ENCODE measurements at places on chromosomes 11 and 22.

- no peak for DNase-seq
Measured at GRCh38 chr11:33040033-33040861, 875 bp downstream of the TCP11L1 start.

DNA sequence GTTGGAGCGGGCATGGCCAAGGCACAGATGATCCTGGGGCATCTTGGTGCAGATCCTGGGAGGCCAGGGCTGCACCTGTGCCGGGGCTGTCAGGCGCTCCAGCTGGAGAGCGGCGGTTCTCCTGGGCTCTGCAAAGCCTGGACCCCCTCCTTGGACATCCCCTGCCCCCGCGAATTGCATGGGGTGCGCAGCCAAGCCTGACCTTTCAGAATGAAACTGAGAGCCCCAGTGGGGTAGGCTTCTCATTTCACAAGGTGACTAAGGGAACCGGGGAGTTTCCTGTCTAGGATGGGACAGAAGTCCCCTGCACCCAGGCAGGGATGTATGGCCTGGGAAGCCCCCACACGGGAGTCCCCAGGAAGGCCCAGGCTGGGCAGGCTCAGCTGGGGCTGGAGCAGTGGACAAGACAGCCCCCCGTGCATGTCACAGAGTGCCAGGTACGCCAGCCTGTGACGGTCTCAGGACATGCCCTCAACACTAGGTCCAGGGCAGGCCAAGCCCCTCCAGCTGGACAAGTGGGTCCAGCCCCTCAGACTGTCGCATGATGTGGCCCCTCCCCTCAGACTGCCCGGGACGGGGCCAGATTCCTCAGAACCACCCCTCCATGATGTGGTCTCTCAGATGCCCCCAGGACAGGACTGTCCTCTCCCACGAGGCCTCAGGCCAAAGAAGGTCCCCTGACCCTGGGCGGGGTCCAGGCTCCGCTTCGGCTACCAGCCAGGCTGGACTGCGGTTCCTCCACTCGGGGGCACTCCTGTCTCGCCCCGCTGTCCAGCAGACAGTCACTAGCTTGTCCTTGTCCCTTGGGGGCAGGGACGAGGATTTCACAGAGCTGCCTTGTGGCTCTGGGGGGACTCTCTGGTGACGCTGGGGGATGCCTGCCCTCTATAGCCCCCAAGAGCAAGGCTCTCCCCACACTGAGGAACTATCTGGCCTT is 2.3 kb downstream of the LSP1 start:
- DNase-seq: no peak

DNA sequence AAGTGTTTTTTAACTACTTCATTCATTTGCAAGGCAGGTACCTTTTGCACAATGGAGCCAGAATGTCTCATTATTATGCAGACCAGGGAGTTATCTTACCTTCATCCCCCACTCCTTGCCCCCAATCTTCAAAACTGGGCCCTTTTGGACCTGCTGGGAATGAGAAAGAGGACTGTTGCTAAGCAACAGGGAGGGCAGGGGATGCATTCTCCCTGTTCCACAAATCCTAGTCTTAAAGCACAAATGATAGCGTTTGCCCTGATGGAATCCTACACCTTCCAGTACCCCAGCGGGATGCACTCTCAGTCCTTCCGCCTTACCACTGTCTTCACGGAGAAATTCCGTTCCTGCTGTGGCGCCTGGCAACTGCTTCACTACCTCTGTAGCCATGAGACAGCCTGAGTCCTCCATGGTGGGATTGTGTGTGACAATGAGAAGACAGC is 4.1 kb upstream of the KCNJ1 start:
- no peak for DNase-seq

DNA sequence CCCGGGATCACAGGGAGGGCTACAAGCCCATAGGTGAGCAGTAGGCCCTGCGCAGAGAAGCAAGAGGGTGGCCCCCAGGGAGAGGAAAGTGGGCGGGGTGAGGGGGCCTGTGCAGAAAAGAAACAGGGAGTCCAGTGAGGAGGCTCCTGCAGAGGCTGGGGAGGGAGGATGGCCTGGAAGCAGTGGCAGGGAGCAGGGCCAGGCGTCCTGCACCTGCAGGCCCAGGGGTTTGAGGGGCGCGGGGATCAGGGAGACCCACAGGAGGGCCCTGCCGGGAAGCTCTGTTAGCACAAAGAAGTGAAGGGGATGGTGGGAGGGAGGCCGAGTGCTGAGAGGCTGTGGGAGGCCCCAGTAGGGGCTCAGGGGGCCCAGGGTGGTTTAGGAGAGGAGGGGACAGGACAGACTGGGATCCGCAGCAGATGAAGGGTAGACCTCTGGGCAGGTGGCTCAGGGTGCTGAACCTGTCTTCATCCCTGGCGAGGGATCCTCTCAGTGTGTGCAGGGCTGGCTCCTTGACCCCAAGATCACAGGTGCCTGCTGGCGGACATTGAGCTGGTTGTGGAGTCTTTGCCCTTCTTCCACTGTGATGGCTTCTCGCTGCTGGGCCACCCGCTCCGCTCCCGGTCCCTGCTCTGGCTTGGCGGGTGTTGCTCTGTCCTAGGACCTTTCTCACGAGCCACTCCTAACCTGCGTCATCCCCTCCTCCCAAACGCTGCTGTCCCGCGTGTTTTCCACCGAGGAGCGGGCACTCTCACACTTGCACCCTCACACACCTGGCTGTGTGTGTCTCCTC is 31.8 kb upstream of the CELSR1 start:
- DNase-seq: no peak

- no peak for DNase-seq
Measured at GRCh38 chr11:105548359-105548758, 61.5 kb upstream of the GRIA4 start.

GRCh38 chr11:105371311-105371710 is 231.7 kb upstream of the CARD18 start:
- DNase-seq: no peak

DNA sequence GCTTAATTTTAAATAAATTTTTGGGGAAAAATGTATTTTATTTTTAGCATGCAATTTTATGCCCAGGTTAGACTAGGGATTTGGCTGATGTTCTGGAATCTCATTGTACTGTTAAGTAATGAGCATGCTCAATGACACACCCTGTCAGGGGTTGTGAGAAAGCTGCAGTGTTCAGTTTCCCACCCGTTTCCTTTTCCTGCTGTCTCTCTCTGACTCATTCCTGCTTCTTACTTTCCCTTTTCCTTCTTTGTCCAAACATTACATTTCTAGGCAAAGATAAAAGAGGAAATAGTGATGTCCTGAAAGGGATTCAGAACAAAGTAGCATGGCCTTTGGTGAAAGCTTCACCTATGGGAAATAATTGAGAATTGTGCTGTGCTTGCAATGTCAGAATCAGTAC is 22.7 kb downstream of the OOSP3 start:
- DNase-seq: no peak

DNA sequence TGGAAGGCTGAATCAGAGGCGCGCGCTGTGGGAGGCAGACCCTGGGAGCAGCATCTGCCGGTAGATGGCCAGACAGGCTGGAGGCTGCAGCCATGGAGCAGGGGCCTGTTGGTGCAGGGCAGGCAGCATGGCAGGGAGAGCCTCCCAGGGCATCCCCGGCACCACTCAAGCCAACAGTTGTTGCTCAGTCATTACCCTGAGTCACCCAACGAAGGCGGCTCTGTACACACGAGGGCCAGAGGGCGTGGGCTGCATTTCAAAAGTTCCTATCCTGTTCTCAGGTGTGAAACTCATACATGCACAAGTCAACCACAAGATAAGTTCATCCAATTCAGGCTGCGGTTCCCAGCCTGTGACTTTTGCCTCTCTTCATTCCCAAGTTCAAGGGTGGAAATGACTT is 2.6 kb downstream of the ANO1 start:
- no peak for DNase-seq

DNA sequence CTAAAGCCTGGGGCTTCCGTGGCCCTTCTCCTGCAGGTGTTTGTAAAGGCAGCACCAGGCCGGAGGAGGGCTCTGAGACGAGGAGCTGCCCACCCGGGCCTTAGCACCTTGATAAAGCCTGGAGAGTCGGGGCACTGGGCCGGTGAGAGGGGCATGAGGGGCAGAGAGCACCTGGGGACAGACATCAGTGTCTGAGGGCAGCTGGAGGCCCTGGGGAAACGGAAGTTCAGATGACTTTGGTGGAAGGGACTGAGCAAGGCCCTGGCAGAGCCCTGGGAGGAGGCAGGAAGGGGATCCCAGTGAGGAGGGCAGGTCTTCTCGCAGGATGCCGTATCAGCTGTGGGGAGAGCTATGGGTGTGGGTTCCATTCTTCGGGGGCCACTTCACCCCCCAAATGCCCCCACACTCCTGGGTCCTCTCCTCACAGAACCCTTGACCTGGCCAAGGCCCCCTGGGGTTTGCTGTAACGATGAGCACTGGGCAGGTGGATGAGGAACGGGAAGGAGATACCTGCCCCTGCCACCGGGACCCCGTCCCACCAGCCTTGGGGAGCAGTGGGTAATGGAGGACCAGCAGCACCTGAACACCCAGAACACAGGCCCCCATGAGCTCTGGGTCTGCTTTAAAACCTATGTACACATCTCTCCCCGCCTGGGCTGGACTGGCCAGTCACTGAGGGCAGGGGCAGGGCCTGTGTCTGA is 7.4 kb downstream of the C1QTNF6 start:
- DNase-seq: no peak

DNA sequence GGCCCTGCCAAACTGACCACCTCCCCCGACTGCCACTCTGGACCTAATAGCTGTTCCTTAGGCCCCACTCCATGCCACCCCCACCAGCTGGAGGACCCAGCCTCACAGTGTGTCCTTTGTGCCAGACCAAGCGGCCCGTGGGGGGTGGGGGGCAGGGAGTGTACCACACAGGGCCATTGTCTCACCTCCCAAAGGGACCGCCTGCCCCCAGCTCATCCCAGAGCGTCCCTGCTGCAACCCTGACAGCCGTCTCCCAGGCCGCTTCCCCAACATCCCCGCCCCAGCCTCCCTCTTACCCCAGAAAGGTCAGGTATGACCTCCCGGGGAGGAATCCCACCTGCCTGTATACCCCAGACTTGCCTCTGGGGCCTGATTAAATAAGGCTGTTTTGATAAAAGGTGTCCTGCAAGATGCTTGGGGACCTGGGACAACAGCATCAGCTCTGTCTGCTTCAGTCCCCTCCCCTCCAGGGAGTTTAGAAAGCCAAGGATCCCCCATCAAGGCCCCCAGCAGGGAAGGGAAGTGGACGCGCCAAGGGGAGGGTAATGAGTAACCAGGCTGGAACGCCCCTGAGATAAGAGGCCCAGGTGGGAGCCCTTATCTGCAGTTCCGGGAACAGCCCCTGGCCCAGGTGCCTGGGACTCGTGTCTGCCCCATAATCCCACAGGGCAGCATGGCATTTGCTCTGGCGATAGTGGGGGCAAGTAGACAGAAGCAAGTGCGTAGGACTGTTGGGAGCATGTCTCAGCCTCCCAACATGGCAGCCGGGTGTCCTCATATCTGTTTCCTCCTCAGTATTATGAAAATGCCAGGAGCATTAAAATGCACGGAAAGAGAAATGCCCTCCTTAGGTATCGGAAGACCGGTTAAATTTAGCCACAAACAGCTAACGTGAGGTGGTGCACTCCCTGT is 9.0 kb downstream of the CDC42EP1 start:
- no peak for DNase-seq

Data from activated CD4-positive, alpha-beta T cell treated with anti-CD3 and anti-CD28 coated beads for 1 hour (primary cell).